ENCODE measurements at places on chromosomes 13 and 19.

GRCh38 chr13:38440666-38441065 is 91.0 kb downstream of the UFM1 start:
- no peak overlapping the region for H3K4me3 ChIP-seq
- DNase-seq = no peak
- no peaks in the 10 kb centered on the region for H3K36me3 ChIP-seq
- H3K27ac ChIP-seq = no peak overlapping the region
- H3K4me1 ChIP-seq = peaks cover 4% of the 10 kb centered on the region

- H3K27me3 ChIP-seq = no peaks in the 10 kb centered on the region
- no peak overlapping the region for H3K27ac ChIP-seq
- H3K4me1 ChIP-seq = no peaks in the 10 kb centered on the region
- no peak overlapping the region for H3K4me3 ChIP-seq
- no peak for DNase-seq
- H3K36me3 ChIP-seq = peaks cover 7% of the 10 kb centered on the region
Measured at GRCh38 chr19:42412227-42412626, 15.0 kb downstream of the LIPE start.

DNA sequence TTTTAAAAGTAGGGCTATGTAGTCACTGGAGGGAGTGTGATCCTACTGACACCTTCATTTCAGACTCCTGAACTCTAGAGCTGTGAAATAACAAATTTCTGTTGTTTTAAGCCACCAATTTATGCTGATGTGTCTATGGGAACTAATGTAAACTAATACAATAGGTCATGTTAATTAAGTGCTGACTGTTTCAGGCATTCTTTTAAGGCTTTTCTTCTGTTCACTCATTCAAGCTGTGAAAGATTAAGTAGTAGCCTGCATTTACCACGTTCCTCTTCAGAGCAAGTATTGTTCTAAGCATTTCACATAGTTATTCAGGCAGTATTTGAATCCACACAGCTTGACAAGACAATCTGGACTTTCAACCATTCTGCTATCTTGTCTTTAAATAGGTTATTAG is 1135.0 kb downstream of the SLITRK1 start:
- no peaks in the 10 kb centered on the region for H3K36me3 ChIP-seq
- peak overlapping the region; percentile 84 for H3K27ac ChIP-seq
- no peaks in the 10 kb centered on the region for H3K27me3 ChIP-seq
- DNase-seq = peak; percentile 44
- peaks cover 5% of the 10 kb centered on the region for H3K4me1 ChIP-seq

DNA sequence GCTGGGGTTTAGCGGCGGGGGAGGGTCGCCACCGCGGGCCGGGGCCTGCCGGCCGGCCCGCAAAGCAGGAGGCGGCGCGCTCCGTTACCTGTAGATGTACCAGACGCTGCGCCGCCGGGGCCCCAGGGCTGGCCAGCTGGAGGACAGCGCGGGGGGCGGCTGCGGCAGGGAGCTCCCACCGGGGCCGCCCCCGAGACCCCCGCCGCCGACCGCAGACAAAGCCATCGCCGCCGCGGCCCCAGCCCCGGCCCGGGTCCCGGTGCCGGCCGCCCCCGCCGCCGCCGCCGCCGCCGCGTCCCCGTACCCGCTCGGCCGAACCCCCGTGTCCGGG is 24.8 kb downstream of the SHANK1 start:
- no peak overlapping the region for H3K27ac ChIP-seq
- no peak for DNase-seq
- peak overlapping the region; percentile 39 for H3K4me3 ChIP-seq

DNA sequence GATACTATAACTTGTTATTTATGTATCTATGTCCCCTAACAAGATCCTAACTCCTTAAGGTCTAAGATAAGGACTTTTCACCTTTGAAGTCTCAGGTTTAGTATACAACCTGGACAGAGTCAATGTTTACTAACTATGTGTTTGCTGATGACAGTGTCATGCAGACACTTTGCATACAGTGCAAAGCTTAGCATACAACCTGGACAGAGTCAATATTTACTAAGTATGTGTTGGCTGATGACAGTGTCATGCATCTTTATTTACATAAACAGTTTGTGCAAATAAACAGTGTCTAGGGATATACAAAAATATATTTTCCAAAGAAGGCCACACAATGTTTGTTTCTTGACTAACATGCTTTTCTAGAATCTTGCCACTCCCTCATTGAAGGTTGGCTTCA is 34.7 kb downstream of the DCT start:
- H3K36me3 ChIP-seq = no peaks in the 10 kb centered on the region
- peaks cover 1% of the 10 kb centered on the region for H3K4me1 ChIP-seq
- no peak overlapping the region for H3K4me3 ChIP-seq
- no peaks in the 10 kb centered on the region for H3K27me3 ChIP-seq
- no peak for DNase-seq
- H3K27ac ChIP-seq = no peak overlapping the region

- peaks cover 10% of the 10 kb centered on the region for H3K4me1 ChIP-seq
- H3K27me3 ChIP-seq = no peaks in the 10 kb centered on the region
- no peaks in the 10 kb centered on the region for H3K36me3 ChIP-seq
- H3K4me3 ChIP-seq = no peak overlapping the region
- H3K27ac ChIP-seq = no peak overlapping the region
Measured at GRCh38 chr13:96934889-96935489, 59.3 kb downstream of the OXGR1 start.

DNA sequence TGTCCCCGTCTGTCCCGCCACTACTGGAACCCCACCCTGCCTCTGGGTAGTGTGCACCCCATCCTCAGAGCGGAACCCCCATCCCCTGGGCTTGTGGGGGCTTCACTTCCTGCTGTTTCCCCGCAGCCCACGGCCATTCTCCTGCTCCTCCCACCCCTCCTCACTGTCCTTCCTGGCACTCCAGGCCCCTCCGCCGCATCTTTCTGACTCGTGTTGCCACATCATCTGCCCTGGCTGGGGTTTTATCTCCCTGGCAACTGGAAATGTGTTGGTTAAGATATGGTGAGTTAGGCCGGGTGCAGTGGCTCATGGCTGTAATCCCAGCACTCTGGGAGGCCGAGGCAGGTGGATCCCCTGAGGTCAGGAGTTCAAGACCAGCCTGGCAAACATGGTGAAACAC is 37.3 kb downstream of the KDM4B start:
- DNase-seq = no peak
- no peak overlapping the region for H3K4me3 ChIP-seq
- H3K36me3 ChIP-seq = peaks cover 2% of the 10 kb centered on the region
- no peaks in the 10 kb centered on the region for H3K4me1 ChIP-seq
- H3K27me3 ChIP-seq = no peaks in the 10 kb centered on the region

- H3K36me3 ChIP-seq = no peaks in the 10 kb centered on the region
- no peak overlapping the region for H3K4me3 ChIP-seq
- no peak for DNase-seq
- H3K27ac ChIP-seq = no peak overlapping the region
- H3K4me1 ChIP-seq = peaks cover 6% of the 10 kb centered on the region
Measured at GRCh38 chr13:74246487-74246886, 112.3 kb upstream of the KLF12 start.

DNA sequence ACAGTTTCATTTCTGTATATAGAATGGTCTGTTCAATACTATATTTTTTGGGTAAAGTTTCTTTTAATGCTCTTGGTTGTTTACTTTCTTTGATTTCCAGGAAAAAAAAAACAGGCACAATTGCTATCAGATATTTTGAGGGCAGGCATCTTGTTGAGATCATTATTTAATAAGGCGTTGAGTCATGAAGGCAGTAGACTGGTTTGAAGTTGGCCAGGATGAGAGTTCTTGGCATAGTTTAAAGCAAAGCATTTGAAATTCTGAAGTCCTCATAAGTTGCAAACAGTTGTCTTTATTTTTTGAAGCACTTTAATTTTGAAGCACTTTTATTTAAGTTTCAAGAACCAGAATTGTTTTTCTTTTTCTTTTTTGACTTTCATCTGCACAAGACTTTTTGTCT is 2.6 kb upstream of the ZNF175 start:
- H3K36me3 ChIP-seq = peaks cover 4% of the 10 kb centered on the region
- H3K4me3 ChIP-seq = no peak overlapping the region
- H3K27ac ChIP-seq = no peak overlapping the region
- no peaks in the 10 kb centered on the region for H3K27me3 ChIP-seq

- no peaks in the 10 kb centered on the region for H3K36me3 ChIP-seq
- H3K27ac ChIP-seq = no peak overlapping the region
- H3K27me3 ChIP-seq = no peaks in the 10 kb centered on the region
- DNase-seq = peak; percentile 33
Measured at GRCh38 chr13:38582133-38582532, 104.7 kb upstream of the FREM2 start.

GRCh38 chr19:43560687-43561086 is 14.6 kb downstream of the XRCC1 start:
- H3K36me3 ChIP-seq = peaks cover 70% of the 10 kb centered on the region
- H3K4me3 ChIP-seq = no peak overlapping the region
- no peaks in the 10 kb centered on the region for H3K4me1 ChIP-seq
- H3K27me3 ChIP-seq = no peaks in the 10 kb centered on the region
- no peak for DNase-seq

GRCh38 chr19:18529782-18530181 is 7.9 kb upstream of the ELL start:
- peak overlapping the region; percentile 37 for H3K4me3 ChIP-seq
- no peak overlapping the region for H3K27ac ChIP-seq
- no peak for DNase-seq
- H3K4me1 ChIP-seq = no peaks in the 10 kb centered on the region

- DNase-seq = no peak
- H3K36me3 ChIP-seq = no peaks in the 10 kb centered on the region
- H3K27ac ChIP-seq = no peak overlapping the region
- H3K4me3 ChIP-seq = no peak overlapping the region
- no peaks in the 10 kb centered on the region for H3K27me3 ChIP-seq
- peaks cover 5% of the 10 kb centered on the region for H3K4me1 ChIP-seq
Measured at GRCh38 chr13:42859760-42860159, 78.4 kb downstream of the FAM216B start.

DNA sequence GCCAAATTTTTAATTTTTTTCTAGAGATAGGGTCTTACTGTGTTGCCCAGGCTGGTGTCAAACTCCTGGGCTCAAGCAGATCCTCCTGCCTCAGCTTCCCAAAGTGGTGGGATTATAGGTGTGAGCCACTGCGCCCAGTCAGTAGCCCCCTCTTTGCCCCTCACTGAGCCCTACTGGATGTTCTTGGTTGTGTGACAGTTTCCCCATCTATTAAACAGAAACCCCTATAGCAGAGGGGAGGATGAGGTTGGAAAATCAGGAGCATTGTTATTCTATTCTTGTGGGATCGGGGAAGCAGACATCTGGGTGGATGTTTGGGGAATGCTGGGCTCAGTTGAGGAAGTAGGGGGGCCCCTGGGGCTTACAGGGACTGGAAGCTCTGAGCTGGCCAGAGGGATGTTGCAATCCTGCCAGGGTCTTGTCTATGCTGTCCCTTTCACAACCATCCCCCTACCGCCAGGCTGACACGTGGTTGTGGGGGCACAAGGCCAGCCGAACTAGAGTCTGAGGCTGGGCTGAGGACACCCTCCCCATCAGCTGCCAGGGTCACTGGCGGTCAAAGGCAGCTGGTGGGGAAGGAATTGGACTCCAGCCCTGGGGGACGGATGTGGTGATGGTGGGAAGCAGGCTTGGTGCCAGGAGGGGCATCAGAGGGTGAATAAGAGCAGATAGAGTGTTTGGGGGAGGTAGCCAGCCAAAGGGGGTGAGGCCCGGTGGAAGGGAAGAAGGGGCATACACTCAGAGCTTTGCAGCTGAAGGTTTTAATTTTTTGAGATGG is 10.9 kb downstream of the APOC1 start:
- DNase-seq = no peak
- no peaks in the 10 kb centered on the region for H3K36me3 ChIP-seq
- H3K27ac ChIP-seq = no peak overlapping the region
- H3K27me3 ChIP-seq = no peaks in the 10 kb centered on the region
- peaks cover 2% of the 10 kb centered on the region for H3K4me1 ChIP-seq

DNA sequence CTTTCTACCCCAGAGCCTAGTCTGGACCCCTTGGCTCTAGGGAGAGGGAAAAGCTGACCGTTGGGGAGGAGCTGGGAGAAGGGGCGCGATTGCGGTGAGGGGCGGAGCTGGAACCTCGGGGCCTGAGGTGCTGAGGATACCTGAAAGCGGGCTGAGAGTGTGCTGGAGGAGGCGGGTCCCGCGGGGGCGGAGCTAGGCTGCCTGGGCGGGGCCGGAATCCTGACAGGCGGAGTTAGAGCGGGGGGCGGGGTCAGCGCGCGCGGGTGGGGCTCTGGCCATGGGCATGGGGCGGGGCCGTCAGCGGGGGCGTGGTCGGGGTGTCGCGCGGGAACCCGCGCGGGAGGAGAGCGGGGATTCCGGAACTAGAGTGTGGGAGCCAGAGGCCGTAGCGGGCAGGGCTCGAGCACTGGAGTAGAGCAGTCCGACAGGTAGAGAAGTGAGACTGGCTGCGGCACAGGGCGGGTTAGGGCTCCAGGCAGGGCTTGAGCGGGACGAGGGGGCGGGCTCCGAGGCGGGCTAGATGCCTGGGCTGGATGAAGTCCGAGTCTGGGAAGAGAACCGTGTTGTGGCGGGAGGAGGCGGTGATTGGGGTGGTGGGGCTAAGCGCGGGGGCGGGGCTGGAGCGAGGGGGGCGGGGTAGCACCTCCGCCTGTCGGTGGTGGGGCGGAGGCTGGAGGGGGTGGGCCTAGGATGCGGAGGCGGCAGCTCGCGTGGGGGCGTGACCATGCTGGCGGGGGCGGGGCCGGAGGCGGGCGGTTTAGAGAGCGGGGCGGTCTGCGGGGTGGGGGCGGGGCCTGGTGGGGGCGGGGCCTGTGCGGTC is at the start of gene INAFM1:
Gene INAFM1, plus strand, starts transcription at position 815 of the 820 bp plus-strand sequence. CDS start 35 bp downstream, outside the sequence.
- peaks cover 17% of the 10 kb centered on the region for H3K4me1 ChIP-seq
- peak within 1 kb of the TSS; percentile 98 for H3K27ac ChIP-seq
- H3K36me3 ChIP-seq = peaks cover 13% of the 10 kb centered on the region

DNA sequence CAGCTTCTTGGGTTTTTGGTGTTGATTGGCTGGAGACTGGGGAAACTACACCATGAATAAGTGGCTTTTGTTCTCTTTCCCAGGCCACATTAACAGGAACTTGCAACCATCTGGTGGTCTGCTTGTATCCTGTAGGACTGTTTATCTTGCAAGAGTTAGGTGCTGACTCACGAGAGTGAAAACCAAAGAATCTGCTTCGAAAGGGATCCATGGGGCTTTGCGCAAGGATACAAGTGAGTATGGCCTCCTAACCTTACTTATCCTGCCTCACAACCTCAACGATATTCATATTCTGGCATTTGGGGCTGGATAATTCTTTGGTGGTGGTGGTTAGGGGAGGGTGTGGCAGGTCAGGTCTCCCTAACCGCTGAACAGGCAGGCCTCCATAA is 4.7 kb upstream of the SIGLECL1 start:
- H3K4me1 ChIP-seq = no peaks in the 10 kb centered on the region
- H3K27me3 ChIP-seq = no peaks in the 10 kb centered on the region
- DNase-seq = no peak
- H3K4me3 ChIP-seq = no peak overlapping the region
- no peak overlapping the region for H3K27ac ChIP-seq

GRCh38 chr19:36572593-36573019 is 486 bp downstream of the ZNF529 start:
- peaks cover 3% of the 10 kb centered on the region for H3K4me1 ChIP-seq
- peak overlapping the region; percentile 71 for H3K4me3 ChIP-seq
- no peaks in the 10 kb centered on the region for H3K27me3 ChIP-seq

DNA sequence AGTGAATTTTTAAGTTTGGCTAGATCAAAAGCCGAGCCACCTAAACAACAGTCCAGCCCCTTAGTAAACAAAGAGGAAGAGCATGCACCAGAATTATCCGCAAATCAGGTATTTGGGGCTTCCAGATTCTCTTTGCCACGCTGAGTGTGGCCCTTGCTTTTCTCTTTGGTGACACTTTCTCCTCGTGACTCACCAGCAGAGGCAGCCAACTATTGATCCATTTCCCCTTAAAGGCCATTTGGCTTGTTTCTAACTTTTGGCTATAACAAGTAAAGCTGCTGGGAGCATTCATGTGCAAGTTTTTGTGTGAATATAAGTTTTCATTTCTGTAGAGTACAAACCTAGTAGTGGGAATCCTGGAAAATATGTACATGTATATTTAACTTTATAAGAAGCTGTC is 17.6 kb upstream of the WDR88 start:
- H3K27me3 ChIP-seq = no peaks in the 10 kb centered on the region
- H3K4me3 ChIP-seq = no peak overlapping the region
- H3K27ac ChIP-seq = no peak overlapping the region
- no peaks in the 10 kb centered on the region for H3K4me1 ChIP-seq
- H3K36me3 ChIP-seq = peaks cover 83% of the 10 kb centered on the region
